ENCODE measurements at places on chromosomes 7 and 10.

GRCh38 chr7:137343281-137343841 lies at the start of gene PTN:
TSS of gene PTN (minus strand) at chr7:137343733. CDS start at chr7:137254973, 88,760 bp downstream.
- peak; percentile 42 for DNase-seq

DNA sequence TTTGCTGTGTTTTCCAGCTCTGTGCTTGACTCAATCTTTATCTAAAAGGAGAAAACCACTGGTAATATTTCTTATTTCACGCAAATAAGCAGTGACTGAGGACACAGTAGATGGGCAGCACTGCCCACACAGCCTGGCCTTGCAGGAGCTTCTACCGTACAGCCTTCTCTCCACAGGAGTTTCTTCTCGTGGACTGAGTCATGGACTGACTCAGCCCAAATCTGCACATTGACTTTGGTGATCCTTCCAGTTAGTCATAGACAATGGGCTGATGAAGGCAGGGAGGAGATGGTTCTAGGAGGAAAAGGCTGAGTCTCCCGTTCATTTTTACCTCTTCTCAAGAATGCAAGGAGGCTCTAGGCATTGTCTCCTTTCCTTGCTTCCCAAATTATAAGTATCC lies 200.7 kb downstream of the RAPGEF5 start:
- no peak for DNase-seq

GRCh38 chr7:110420788-110421187 lies 670.1 kb upstream of the LRRN3 start:
- no peak for DNase-seq

DNA sequence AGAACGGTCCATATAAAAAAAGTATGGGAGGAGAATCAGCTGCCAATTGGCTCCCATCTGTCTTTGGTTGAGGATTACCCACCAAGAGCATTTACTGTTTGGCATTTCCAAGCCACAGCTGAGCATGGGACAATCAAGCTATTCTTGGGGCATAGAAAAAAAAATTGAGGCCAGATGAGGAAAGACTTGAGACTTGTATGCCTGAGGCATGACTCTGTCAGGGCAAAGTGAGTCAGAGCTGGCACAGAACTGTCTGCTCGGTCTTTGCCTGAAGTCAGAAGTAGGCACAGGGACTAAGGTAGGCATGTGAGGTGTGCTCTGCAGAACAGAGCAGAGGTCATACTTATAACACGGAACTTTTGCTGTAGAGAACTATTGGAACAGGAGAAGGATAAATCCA lies 126.5 kb upstream of the CHRM2 start:
- DNase-seq, result no peak

DNA sequence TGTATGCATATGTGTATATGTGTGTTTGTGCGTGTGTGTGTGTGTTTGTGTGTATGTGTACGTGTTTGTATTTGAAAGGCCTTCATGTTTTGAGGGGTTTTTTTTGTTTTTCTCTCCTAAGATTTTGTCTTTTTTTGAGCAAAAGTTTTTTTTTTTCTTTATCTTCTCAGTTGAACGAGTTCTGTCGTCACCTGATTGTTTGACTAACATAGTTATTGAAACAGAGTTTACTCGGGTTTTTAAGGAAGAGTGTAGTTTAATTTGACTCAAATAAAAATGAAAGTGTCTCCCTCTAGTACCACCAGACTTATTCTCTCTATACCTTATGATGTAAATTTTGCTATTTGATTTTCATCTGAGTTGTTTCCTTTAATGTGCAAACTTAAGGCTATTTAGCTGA lies 73.5 kb downstream of the ST8SIA6 start:
- DNase-seq, result no peak

DNA sequence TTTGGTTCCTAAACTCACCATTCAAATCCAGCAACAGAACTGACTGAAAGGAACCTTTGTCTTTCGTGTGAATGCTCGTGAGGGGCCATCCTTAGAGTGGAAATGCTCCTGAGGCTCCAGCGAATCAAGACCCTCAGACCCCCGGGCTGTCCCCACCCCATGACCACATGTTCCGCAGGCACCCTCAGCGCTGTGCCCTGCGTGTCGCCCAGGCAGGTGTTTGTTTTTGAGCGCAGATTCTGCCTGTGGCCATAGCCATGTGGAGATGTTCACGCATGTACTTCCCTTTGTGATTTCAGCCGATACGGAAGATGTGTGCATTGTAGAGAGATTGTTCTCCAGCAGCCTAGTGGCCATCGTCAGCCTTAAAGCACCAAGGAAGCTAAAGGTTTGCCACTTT lies 24.2 kb downstream of the WIPI2 start:
- peak; percentile 2 for DNase-seq

DNA sequence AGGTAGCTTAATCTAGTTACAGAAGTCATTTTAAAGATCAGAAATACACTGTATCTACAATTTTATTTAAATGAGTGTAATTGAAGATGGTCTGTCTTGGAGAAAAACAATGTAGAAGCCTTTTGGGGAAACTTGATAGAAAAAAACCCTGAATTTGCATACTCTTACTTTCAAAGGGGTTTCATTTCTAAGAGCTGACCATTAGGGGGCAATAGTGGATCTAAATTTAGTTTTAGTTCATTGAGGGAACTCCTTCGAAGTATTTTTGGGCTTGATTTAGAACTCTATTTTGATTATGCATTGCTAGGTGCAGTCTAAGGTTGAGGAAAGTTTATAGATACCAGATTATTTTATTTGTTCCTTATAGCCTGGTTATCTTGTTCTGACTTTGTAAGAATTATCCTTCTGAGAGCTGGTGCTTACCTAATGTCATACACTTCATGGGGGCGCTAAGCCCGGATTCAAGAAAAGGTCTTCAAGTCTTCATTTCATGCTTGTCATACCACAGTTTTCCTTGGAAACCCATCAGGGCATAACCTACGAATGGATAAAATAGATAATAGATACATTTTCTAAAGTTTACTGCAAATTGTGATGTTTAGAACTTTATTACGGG lies 69.1 kb upstream of the MXI1 start:
- no peak for DNase-seq

DNA sequence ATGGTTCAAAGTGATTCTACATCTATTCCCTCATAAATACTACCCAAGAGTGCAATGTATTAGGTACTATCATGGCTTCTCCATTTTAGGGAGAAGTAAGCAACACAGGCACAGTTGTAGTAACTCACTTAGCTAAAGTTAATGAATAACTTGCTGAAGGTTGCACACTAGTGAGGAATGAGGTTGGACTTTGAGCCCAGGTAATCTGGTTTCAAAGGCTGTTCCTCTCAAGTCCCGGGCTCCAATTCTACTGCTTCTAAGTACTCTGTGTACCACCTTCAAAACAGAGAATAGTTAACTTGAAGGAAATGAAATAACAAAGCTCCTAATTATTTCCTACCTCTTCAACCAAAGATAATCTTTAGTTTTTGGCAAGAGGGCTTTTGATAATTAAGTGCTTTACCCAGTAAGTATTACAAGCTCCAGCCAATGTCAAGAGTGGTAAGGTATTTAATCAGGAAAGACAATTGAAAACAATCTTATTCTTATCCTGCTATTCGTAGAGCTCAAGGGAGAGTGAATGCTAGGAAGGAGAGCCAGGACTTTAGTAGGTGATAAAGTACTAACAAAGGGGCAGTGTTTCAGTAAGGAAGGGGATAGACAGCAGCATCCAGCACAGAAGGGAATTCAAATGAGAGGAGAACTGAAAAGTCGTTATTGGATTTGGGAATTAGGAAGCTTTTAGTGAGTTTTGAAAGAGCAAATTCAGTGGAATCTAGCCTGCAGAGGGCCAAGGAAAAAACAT lies 158.2 kb upstream of the PTPRZ1 start:
- DNase-seq, result no peak

DNA sequence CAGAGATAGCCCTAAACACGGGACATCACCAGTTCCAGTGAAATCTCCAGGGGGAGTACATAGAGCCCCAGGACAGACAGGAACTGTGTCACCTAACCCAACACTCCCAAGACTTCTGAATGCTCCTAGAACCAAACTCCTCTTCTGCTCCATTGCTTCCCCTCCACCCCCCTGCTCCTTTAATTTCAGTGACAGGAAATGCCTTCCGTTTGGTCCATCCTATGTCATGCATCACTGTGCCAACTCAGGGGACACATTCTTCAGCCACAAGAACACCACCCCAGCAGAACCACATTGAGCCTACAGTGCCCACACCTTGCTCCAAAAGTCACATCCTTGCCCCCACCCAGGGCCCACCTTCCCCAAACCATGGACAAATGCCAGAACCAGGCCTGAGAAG lies 100.5 kb downstream of the KCNMA1 start:
- DNase-seq, result no peak

GRCh38 chr10:116870949-116871348 lies 21.6 kb downstream of the ENO4 start:
- DNase-seq, result no peak

- DNase-seq, result no peak
These were observed 73.2 kb downstream of the VCL start for GRCh38 chr10:74071157-74071556.

- no peak for DNase-seq
These were observed 55.5 kb downstream of the ZNF277 start for GRCh38 chr7:112262036-112262435.

DNA sequence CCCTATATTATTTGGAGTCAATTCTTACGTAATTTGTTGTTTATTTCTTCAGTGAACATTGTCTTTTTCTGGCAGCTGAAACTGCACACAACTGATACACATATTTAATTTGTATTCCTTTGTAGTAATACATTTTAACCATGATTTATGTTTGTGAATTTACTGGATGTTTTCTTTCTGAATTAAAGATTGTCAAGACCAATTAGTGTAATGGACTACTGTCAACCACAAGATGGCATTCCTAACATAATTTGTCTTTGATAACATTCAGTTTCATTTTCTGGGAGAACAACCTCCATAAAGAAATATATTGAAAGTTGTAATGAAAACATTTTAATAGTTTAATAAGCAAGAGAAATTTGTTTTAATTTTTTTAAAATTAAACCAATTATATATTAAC lies 10.1 kb downstream of the THNSL1 start:
- no peak for DNase-seq

GRCh38 chr7:84422790-84423189 lies 228.2 kb upstream of the SEMA3A start:
- DNase-seq, result no peak

GRCh38 chr7:74502216-74502891 lies 48.6 kb downstream of the GTF2IRD1 start:
- DNase-seq, result no peak

GRCh38 chr7:11486271-11486670 lies 345.7 kb downstream of the THSD7A start:
- no peak for DNase-seq

- DNase-seq, result no peak
These were observed 91.0 kb downstream of the GPAM start for GRCh38 chr10:112092519-112092918.

GRCh38 chr10:74992068-74992467 lies 119.4 kb upstream of the SAMD8 start:
- DNase-seq, result no peak

GRCh38 chr10:75868574-75868973 lies 437.1 kb downstream of the LRMDA start:
- no peak for DNase-seq

DNA sequence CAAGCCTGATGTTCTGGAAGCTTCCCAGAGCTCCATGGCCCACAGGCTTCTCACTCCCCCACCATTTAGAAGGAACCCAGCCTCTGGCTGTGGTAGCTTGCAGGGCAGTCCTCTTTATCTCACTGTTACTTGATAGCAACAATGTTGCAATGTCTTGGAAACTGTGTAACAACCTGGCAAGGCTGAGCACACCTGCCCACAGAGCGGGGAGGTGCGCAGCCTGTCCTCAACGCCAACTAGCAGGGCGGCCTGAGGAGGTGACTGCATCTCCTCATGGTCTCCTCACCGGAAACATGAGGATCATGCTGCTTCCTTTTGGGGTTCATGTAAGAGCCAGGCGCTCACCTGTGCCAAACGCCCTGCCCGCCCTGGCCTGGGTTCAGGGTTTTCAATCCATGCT lies 43.7 kb upstream of the INSIG1 start:
- DNase-seq, result no peak

DNA sequence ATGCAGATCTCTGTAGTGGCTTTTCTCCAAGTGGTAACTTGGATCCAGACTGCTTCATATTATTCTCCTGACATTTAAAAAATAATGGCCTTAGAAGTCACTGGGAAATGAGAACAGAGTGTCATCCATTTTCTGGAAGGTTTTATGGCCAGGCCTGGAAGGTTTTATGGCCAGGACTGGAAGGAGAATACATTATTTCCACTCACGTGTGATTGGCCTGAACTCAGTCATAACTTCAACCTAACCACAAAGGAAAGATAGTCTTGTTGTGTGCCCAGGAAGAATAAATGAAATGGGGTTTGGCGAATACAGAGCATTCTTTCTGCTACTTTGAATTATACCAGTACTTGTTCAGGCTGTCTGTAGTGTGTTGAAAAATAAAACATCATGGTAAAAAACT lies 360.9 kb downstream of the GPAM start:
- DNase-seq, result no peak

DNA sequence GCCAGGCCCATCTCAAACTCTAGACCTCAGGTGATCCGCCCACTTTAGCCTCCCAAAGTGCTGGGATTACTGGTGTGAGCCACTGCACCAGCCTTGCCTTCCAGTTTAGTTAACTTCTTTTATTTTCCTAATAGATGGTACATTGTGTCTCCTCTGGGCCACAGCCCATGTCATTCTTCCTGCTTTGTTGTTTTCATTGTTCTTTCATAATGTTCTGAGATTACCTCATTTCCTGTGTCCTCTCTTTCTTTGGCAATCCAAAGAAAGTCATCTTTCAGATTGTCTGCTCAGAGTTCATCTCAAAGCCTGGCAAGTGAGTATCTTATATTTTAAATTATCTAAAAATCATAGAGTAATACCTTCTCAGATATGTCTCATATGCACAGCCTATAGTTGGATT lies at the start of gene OLAH:
TSS of gene OLAH (plus strand) at position 270 of the 400 bp plus-strand sequence. CDS start 3,346 bp downstream, outside the sequence.
- DNase-seq, result no peak

DNA sequence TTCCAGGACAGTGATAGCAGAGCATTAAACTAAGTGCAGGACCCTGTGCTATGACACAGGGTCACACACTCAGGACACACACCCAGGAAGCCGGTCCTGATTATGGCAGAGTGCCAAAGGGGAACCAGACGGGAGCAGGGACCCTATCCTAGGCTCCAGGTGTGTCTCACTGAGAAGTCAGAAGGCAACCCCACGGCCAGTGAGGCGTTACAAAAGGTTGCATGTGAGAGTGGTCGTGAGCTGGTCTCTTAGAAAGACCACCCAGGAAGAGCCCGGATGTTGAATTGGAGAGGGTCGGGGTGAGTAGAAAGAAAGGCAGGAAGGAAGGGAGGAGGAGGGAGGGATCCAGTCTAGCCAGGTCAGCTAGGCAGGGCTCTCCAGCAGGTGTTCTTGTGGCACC lies 31.0 kb downstream of the FRMPD2 start:
- DNase-seq, result no peak

DNA sequence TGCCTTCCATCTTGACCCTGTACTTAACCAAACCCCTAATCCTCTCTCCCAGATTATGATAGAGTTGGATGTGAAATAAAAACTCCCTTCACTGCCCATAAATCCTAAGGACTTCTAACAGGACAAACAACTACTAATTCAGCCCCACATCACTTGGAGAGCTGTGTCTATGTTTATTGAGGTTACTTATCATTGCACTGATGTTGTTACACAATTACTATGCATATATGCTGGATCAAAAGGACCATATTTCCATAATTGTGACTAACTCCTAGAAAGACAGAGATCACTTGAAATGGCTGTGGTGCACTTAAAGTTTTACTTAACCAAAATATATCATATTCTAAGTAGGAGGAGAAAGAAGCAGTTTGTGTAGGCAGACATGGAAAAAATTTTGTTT lies 144.9 kb upstream of the AGK start:
- DNase-seq, result no peak

All from dorsolateral prefrontal cortex (tissue), 122 donors.